ENCODE measurements at places on chromosomes 6 and 20.

- DNase-seq: no peak
Observed at GRCh38 chr6:46756469-46757213, 9.9 kb downstream of the ANKRD66 start.

- no peak for DNase-seq
Observed at GRCh38 chr6:133704371-133704770, 184.5 kb upstream of the TCF21 start.

DNA sequence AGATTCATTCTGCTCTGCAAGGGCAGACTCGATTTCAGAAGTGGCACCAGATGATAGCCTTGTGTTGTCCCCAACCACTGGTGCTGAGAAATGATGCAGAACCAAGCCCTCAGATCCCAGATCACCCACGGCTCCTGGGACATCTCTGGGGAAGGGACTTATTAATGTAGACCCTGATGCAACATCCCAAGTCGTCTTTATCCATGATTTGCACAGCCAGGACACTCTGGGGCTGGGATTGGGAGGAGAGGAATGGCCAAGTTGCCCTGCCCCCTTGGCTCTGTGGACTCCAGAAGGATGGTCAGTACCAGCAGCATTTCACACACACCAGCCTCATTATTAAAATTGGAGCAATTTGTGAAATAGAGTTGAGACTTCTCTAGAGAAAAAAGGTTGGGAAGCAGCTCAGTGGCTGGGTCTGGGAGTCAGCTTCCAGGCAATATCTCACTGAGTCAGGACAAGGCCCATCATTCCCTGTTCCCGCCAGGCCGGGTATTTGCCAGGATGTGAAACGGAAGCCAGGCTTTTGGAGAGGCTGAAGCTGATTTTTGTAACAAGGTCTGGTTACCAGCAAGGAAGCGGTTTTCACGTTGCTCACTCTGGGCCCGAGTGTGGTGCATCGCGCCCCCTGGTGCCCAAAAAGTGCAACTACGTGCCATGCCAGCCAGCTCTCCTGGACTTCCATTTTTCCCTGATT lies 67.4 kb downstream of the ZBTB2 start:
- peak; percentile 67 for DNase-seq

- no peak for DNase-seq
Observed at GRCh38 chr6:52641388-52641787, 29.5 kb upstream of the TMEM14A start.

- no peak for DNase-seq
Observed at GRCh38 chr6:32741031-32741960, at the start of gene HLA-DQA2. TSS of gene HLA-DQA2 (plus strand) at chr6:32741391. CDS start at chr6:32741444, 53 bp downstream.

- no peak for DNase-seq
Observed at GRCh38 chr6:147603392-147604081, 95.0 kb downstream of the SAMD5 start.

DNA sequence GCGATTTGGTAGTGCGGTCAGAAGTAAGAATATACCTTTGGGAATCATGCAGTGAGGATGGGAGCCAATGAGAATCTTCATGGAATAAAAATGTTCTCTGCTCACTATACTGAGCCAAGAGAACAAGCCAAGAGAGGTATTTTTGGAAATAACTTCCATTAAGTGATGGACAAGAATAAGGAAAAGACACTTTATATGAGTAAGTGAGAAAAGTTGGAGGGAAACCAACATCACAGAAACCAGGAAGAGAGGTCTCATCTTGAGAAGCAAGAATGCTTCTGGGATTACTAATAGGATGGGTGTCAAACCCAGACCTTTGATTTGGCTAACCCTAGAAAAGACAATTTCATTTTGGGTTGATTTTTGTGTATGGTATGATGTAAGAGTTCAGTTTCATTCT lies 181.2 kb upstream of the JAG1 start:
- DNase-seq: no peak
